ENCODE measurements at places on chromosomes 4 and X. TPM values are rescaled to one million over a fixed set of nuclear protein-coding genes. Genes with fewer than 3 reads are reported as not detected.

GRCh38 chr4:183132081-183132480 is 33.0 kb downstream of the WWC2 start:
- DNase-seq = no peak

DNA sequence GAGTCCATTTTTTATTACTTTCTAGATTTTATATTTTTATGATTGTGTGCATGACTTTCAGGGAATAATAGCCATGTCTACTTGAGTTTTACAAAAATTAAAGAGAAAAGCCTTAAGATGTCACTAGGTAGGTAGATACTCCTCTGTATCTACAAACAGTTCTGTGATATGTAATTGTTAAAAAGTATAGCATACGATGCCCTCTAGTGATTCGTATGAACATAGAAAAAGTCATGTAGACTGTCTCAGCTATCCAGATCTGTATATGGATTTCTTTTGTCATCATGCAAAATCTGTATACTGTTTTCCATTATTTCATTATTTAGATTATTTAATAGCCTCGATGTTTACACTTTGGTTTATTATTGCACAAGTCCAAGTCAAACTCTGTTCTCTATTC is 856.6 kb downstream of the CENPC start:
- peak; percentile 54 for DNase-seq

- no peak for DNase-seq
Measured at GRCh38 chr4:54930226-54930625, 195.2 kb downstream of the KDR start.

DNA sequence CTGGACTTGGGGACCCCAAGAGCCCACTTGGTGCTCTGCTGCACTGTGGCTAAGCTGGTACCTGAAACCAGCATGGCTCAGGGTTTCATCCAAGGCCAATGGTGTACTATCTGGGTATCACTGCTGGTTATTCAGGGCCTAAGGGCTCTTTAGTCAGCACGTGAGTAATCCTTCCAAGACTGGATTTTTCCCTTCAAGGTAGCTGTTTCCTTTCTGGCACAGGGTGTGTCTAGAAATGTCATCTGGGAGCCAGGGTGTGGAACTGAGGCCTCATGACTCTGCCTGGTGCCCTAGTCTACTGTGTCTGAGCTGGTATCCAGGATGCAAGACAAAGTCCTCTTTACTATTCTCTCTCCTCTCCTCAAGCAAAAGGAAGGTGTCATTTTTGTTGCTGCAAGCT is 99.0 kb upstream of the QRFPR start:
- no peak for DNase-seq

The NAP1L3 gene
- polyA plus RNA-seq = 0.40 TPM

Data from A549 (cell line).